ENCODE measurements at places on chromosomes 5 and 9.

DNA sequence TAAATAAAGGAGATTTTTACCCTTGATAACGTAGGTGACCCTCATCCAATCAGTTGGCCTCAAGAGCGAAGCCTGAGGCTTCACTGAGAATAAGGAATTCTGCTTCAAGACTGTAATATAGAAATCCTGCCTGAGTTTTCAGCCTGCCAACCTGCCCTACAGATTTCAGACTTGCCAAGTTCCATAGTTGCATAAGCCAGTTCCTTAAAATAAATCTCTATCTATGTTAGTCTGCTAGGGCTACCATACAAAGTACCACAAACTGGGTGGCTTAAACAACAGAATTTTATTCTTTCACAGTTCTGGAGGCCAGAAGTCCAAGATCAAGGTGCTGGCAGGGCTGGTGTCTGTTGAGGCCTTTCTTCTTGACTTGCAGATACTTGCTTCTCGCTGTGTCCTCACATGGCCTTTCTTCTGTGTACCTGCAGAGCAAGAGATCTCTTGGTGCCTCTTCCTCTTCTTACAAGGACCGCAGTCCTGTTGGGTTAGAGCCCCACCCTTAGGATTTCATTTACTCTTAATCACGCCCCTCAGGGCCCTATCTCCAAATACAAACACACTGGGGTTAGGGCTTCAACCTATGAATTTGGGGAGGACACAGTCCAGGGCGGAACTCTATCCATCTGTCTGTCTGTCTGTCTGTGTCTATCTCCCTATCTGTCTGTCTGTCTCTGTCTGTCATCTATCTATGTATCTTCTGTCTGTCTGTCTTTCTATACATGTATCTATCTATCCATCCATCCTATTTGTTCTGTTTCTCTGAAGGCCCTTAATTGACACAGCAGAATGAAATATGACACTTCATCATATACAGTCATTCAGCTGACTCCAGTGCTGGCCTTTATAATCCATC is 17.0 kb upstream of the CMBL start:
- peak; percentile 42 for DNase-seq

DNA sequence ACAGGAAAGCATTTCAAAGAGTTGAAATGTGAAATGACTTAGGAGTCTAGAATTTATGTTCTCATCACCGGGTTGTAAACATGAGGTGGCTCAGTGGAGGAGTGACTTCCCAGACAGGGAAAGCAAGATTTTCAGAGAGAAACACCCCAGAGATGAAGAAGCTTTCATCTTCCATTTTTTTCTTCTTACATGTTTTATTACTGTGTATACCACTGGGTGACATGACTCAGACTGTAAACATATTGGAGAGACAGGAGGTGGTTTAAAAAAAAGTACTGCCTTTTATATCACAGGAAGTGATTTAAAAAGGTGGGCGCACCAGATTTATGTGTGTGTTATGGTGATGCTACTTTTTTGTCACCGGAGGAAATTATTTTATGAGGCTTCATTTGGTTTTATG is 209.1 kb upstream of the TUT7 start:
- no peak for DNase-seq

DNA sequence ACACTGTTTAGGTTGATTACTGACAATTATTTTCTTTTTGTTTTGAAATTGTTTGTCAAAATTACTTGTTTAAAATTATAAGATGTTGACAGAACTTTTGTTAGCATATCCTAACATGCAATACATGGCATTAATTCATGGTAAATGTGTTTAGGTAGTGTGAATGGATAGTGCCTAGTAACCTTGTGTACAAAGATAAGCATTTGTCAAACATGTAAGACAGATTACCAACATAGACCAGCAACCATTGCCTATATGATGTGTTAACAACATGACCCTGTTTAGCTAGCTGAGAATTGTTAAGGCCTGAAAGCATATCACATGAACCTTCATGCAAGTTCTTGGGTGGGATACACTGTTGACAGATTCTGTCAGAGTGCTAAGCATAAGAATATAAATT is 13.4 kb downstream of the MAN2A1 start:
- no peak for DNase-seq

- no peak for DNase-seq
Measured at GRCh38 chr5:7261049-7261448, 134.9 kb upstream of the ADCY2 start.

GRCh38 chr9:122334916-122335315 is 35.9 kb upstream of the PTGS1 start:
- DNase-seq: no peak

GRCh38 chr9:134190232-134191121 is 26.1 kb upstream of the RNU6ATAC start:
- no peak for DNase-seq

DNA sequence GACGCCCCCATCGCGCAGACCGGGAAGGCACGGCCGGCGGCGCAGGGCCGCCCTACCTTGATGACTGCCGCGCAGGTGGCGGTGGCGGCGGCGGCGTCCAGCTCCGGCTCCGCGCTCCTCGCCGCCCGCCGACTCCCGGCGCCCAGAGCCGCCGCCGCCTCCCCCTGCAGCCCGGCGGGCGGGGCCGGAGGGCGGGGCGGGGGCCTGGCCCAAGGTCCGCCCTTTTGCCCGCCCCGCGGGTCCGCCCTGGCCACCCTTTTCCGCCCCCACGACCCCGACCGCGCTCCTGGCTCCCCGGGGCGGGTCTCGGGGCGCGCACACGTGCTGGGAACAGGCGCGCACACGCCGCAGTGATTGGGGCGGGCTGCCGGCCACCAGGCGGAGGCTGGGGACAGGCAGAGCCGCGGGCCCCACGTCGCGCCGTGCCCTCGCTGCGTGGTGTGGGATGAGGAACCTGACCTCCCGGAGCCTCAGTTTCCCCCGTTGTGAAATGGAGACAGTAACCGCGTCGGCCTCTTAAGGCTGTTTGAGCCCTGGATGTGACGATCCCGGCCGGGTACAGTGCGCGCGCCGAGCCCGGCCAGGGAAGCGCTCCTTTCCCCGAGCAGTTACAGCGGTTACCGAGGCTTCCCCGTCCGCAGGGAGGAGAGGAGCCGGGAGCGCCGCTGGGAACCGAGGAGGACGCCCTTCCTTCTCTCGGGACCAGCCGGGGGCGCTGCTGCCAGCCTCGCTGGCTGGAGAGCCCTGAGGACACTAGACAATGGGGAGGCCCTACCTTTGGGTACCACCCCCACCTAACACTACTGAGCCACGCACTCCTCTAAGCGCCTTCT is at the start of gene CORO2A:
Gene CORO2A, minus strand, starts transcription at position 135 of the 833 bp plus-strand sequence. CDS start 34,977 bp downstream, outside the sequence.
- DNase-seq: no peak

DNA sequence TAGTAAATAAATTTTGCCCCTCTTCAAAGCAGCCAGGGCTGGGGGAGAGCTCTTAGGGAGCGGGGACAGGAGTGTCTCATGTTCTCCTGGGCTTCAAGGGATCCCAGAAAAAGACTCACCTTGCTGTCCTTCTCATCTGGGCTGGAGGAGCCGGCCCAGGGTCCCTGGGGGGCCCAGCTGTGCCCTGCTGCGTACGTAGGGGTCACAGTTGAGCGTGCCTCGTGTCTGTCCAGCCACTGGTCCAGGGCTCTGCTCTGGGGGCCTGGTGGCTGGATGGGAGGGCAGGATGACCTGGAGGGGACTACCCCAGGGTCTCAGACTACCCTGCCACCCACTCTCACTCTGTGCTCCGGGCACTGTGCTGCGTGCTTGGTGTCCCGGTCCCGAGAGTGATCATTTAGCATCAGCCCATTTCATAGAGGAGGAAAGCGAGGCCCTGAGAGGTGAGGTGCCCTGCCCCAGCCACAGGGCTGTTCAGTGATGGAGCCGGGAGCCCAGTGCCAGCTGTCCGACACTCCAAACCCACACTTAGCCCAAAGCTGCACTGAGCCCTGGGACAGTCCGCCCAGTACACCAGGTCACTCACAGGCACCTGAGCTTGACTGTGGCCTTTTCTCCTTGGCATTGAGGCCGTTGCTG is 26.2 kb upstream of the TDRD7 start:
- DNase-seq: no peak

DNA sequence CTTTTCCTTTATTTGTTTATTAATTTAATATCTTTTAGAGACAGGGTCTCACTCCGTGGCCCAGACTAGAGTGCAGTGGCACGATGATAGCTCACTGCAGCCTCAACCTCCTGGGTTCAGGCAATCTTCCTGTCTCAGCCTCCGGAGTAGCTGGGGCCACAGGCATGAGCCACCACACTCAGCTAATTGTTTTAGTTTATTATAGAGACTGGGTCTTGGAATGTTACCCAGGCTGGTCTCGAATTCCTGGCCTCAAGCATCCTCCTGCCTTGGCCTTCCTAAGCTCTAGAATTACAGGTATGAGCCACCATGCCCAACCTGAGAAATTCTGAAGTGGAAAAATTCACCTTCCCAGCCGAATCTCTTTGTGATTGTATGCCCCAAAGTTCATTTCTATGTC is 139.4 kb upstream of the SLC12A2 start:
- DNase-seq: no peak

DNA sequence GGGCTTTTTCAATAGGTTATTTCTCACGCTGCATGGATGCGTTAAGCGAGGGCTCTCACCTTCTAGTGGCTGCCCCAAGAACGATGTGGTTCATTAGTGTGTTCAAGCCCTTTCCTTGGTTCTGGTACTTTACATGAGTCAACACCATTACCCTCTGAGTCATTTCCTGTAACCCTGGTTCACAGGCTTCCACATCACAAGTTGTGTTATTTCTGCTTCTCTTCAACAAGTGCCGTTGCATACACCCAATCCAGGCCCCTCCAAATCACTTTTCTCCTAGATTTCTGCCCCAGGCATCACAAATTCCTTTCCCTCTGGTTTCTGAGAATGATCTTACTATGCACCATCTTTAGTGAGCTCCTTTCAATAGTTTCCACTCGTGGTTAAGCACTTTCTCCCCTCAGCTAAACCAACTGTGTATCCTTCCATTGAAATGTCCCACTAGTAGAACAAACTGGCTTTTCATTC is 69.5 kb upstream of the RAD23B start:
- no peak for DNase-seq

Measured in right atrium auricular region (tissue), 2 donors.